ENCODE measurements at places on chromosomes 7 and 10.
A peak's percentile ranks its signal among the peaks of the same experiment; 100 is the strongest.

DNA sequence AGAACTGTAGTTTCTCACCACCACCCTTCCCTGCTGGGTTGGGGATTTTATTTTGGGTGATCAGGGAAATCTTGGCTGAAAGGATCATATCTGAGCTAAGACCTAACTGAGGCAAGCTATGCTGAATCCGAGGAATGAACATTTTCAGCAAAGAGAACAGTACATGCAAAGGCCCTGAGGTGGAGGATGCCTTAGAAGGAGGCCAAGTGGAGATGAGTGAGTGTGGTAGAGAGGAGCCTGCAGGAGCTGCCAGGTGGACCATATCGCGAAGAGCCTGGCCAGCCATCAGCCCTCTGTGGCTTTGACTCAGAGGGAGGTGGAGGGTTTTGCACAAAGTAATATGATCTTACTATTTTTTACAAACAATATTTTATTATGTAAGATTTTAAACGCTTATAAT lies 1.6 kb upstream of the RASGEF1A start:
- no peak for DNase-seq

- peak; percentile 4 for DNase-seq
Measured at GRCh38 chr7:3922175-3922635, 621.2 kb downstream of the SDK1 start.

DNA sequence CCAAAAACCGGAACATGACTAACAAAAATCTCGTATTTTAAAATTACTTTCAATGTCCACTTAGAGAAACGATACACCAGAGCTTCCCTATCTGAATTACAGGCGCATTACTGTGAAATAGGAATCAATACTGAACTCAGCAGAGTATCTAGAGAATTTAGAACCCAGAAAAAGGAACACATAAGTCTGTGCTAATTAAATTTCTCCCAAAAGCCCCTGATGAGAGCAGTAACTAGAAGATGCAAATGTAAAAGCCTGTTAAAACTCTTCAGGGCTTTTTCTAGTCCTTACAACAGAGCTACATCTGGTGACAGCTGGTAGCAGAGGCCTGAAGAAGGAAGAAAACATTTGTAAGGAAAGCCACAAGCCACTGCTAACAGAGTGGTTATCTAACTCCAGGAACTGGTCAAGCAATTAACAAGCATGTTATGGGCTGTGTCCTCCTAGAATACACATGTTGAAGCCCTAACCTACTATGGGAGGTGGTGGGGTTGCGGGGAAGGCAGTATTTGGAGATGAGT lies 24.2 kb downstream of the ITIH5 start:
- no peak for DNase-seq

DNA sequence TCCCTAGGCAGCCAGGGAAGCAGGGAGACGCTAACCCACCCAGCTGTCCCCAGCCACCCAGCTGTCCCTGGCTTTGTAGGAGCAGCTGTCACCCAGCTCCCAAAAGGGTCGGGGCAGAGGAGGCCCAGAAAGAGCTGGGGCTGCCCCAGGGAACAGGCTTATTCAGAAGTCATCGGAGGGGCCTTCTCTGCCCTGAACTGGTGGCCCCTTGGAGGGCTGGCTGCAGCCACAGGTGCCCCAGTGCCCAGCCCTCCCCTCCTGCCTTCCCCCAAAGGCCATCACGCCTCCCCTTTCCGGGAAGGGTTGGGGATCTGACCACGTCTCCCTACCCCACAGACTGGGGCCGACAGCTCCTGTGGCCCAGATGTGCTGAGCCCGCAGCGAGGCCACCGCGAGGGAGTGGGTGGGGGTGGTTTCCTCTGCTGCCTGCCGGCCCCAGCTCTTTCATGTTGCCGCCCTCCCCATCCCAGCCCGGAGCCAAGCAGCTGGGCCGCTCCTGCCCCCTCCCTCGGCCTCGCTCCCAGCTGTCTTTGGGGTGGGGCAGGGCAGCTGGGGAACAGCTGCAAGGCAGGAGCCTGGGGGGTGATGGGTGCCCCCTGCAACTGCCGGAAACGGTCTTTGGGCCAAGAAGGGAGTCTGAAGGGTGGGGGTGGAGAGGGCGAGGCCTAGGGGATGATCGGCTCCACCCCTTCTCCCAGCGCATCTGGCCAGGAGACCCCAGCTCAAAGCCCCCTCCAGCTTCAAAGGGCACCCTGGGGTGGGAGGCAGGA lies 16.8 kb downstream of the TRIM8 start:
- DNase-seq: peak; percentile 79
